ENCODE measurements at places on chromosomes 1 and 21.
A peak's percentile ranks its signal among the peaks of the same experiment; 100 is the strongest.

DNA sequence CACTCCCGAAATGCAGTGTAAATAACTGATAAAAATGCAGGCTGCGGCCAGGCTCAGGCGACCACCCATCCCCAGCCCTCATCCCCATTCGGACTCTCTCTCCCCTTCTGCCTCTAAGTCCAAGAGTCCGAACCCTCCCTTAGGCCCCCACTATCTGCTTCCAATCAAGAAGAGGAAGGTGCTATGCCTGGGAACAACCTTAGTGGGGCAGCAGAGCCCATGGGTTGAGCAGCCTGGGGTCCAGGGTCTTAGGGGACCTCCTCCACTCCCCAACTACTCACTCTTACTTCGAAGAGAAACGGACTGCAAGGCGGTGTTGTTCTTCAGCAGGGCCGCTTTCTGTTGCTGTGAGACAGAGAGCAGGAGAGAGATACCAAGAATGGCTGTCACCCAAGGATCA, 12.2 kb downstream of the ARHGEF2 start:
- no peak for DNase-seq

GRCh38 chr1:234324821-234325220, 48.4 kb upstream of the COA6 start:
- DNase-seq: no peak

DNA sequence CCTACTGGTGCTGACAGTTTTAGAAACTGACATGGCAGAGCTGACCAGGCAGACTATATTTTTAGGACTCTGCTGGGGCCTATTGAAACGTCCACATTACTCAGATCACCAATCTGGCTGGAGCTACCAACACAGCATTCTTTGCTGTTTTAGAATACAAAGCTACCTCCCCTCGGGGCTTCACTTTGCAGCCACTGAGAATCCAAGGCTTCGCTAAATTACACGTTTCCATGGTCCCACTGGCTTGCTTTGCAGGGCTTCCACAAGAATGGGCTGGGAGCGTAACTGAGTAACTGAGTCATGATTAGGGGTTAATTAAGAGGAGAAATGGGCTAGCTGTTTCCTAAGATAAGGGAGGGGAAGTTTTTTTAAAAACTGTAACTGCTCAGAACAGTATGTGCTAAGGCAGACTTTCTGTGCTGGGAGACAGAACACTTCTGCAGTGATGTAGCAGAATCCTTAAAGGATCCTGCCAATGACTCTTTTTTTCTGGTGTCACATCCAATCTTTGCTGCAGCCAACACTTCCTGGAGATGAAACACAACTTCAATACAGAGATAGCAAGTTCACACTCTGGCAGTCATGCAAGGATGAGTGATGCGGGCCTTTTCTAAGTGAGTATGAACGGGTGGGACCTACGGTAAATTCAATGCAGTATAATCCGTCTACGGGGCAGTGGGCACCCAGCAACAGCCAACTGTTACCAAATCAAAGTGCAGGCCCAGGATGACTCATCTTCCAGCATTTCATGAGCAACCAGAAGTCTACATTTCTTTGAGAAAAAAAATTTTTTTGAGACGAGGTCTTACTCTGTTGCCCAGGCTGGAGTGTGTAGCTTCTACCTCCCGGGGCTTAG, 21.5 kb downstream of the NDUFS5 start:
- DNase-seq: no peak

DNA sequence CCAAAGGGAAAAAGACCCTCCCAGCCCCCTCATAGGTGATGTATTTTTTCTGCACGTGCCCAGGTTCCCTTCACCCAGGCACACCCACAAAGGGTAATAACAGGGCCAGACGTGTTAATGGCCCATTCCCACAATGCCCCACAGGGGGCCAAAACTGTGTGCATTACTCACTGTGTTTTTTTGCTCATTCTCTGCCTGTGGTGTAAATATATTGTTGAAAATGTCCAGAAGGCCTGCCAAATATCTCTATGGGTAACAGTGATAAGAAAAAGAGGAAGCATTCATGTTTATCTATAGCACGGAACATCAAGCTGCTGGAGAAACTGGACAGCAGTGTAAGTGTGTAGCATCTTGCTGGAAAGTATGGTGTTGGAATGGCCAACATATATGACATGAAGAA, 21.9 kb downstream of the RHEX start:
- DNase-seq: no peak

DNA sequence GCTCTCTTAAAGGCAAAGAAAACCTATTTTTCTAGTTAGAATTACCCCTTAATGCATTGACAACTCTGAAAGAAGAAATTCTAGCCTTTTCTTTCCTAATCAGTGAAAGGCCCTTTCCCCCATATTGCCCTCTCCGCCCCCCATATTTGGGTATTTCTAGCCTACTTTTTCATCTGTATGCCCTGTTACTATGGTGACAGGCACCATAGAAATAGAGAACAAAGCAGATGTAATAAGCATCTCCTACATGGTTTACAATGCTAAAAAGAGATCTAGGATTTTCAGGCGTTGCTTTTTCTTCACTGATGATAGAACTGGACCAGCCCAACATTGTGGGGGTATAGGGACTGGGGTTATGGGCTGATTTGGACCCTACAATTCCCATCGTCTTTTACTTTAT, 14.5 kb downstream of the LRRC8B start:
- no peak for DNase-seq

DNA sequence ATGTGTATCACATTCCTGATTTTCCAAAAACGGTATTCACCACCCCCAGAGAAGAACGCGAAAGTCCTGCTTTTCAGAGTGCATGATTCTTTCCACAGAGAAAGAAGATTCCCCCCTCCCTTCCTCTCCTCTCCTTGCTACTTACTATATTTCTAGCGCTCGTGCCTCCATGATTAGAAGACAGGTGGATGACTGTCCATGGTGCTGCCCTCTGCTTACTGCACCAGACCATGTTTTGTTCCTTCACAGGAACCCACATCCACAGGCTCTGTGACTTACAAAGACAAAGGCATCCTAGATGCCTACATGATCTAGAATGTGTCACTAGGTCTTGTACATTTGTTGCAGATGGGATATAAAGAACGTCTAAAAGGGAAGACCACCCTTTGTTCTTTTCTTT, 49.1 kb upstream of the ZNF648 start:
- no peak for DNase-seq

- no peak for DNase-seq
Observed at GRCh38 chr1:234735916-234736315, 125.9 kb upstream of the IRF2BP2 start.

DNA sequence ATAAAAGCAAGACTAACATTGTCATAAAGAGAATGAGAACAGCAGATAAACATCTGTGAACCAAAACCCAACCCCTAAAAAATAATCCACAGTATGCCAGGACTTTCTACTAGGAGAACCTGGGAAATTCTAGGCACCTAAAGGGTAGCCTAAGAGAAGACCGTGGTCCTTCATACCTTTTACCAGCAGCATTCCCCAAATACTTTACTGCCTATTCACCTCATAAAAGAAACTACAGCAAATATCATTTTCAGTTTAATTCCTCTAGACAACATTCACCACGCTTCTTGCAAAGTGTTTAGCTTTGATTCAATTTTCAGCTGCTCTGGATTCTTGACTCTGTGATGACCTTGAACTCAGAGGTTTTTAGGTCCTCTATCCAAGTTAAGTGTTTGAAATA, 1180.7 kb upstream of the B3GALT2 start:
- DNase-seq: no peak

- no peak for DNase-seq
Observed at GRCh38 chr1:78911956-78912880, 94.3 kb downstream of the ADGRL4 start.

GRCh38 chr1:50974618-50974935, 4.5 kb downstream of the CDKN2C start:
- no peak for DNase-seq

- no peak for DNase-seq
Observed at GRCh38 chr1:211359876-211360275, 33.2 kb downstream of the TRAF5 start.

DNA sequence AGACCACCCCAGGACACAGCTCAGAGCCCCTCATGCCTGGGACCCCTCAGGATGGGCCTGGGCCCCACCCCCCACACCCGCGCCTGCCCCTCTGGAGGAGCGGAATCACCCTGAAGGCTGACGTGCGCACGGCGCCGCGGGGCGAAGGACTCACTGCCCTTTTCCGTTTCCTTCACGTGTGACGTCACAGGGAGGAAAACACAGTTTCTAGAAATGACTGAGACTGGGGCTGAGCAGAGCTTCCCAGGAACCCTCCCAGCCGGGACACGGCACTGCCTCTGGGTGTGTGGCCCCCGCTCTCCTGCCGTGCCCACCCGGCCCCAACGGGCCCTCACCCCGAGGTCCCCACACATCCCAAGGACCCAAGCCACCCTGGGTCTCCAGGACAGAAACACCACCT, 5.4 kb upstream of the TNFRSF4 start:
- DNase-seq: no peak

- no peak for DNase-seq
Observed at GRCh38 chr1:175274368-175274767, 81.8 kb upstream of the KIAA0040 start.

DNA sequence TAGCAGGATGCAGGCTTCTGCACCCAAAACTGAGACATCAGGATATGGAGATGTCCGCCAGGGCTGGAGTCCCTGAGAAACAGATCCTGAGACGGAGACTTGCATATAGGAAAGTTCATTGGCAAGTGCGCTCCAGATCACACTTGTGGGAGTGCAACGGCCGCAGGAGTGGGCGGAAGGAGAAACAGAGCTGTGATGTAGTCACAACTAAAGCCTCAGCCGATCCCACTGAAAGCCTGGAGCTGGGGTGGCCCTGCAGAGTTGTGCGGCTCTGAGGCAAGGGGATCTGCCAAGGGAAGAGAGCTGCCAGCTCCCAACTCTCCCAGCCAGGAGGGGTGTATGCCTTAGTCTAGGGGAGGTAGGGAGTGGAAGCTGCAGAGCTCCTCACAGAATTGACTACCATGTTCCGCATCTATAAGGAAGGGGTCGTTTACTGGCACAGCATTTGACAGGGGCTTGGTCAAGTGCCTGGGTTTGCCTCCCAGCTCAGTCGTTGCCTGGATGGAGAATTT, 42.1 kb upstream of the PLA2G2C start:
- DNase-seq: no peak

- DNase-seq: no peak
Observed at GRCh38 chr21:42025376-42026081, 15.4 kb upstream of the ZBTB21 start.

- DNase-seq: no peak
Observed at GRCh38 chr1:231682779-231683178, 56.2 kb downstream of the DISC1 start.

DNA sequence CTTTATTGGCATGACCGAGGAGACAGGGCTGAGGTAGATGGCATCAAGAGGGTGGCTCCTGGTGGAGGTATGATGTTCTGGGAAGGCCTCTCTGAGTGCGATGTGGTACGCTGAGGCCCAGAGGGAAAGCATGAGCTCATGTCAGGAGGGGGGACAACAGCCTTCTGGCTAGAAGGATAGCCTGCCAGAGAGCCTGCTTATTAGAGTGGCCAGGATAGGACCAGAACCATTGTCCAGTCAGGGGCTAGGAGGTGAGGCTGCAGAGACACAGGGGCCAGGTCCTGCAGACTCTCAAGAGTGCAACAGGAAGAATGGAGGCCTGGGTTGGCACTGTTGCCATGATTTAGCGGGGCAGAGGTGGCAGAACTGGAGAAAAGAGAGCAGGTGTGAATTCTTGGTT, 7.3 kb downstream of the ADARB1 start:
- no peak for DNase-seq

DNA sequence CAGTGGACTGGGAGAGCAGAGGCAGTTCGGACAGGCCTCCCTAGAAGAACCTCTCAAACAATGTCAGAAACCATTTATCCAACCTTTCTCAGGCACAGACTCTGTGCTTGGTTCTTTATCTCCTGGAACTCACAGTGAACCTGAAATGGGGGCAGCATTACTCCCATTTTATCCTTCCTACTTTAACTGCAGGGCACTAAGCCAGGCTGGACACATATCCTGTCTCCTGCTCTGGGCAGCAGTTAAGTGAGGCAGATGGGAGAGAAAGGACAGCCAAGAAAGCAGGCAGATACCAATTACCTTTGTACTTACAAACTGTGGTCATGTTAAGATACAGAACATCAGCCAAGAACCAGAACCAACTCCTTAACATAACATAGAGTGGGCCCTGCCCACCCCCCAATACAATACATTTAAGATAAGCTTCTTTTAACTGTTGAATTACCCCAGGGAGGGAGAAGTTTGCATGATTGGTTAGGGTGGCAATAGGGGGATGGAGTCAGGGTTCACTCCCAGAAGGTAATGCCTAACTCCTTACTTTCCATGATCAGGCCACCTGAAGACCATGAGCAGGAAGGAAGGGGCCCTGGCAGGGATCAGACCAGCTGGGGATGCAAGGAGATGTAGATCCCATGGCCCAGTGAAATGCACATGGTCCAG, 10.9 kb downstream of the KDF1 start:
- DNase-seq: no peak

DNA sequence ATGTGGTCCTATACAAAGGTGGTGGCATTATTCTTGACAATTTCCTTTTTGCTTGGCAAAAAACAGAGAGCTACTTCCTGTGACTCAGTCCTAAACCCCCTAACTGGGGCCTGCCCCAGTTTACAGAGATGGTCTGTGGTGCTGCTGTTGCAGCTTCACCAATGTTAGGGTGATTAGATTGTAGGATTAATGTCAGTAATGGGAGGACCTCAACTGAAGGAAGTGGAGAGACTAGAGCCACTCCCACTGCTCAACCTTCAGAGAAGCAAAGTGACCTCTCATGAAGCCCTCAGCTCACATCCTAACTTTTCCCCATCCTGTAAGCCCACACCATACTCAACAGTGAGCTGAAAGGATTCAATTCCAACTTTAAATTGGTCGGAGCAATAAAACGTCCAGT, 3.6 kb downstream of the S100A6 start:
- DNase-seq: no peak

- DNase-seq: peak; percentile 35
Observed at GRCh38 chr1:172818841-172819527, 160.1 kb downstream of the FASLG start.

DNA sequence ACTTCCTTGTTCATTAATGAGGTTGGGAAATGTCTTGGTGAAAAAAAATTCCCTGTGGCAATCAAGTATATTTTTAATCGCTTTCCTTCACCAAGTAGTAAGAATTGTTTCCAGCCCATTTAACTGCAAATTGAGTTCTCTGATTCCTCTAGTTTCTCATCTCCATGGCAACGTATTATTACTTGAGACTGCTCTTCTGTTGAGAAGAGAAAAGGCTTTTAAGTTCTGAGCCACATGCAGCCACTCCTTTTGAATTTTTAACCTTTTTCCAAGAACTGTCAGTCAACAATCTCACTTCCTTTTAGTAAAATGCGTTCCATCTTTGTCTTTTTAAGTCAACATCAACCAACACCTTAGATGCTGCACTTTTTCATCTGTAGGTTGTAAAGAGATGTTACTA, 75.7 kb upstream of the KIAA1614 start:
- DNase-seq: no peak

GRCh38 chr1:228500143-228500734, 13.1 kb downstream of the RNF187 start:
- no peak for DNase-seq

GRCh38 chr1:77057994-77058585, 161.1 kb downstream of the PIGK start:
- DNase-seq: no peak

GRCh38 chr1:46638921-46639320, 22.3 kb upstream of the MOB3C start:
- DNase-seq: no peak

Data from stimulated activated CD4-positive, alpha-beta T cell treated with anti-CD3 and anti-CD28 coated beads, Interleukin-12 subunit alpha, Interleukin-12 subunit beta, amount 100 ng/mL, for 48 hours (primary cell).